Left lobe of liver (tissue), 2 donors: ENCODE measurements at places on chromosomes 1 and 21.

DNA sequence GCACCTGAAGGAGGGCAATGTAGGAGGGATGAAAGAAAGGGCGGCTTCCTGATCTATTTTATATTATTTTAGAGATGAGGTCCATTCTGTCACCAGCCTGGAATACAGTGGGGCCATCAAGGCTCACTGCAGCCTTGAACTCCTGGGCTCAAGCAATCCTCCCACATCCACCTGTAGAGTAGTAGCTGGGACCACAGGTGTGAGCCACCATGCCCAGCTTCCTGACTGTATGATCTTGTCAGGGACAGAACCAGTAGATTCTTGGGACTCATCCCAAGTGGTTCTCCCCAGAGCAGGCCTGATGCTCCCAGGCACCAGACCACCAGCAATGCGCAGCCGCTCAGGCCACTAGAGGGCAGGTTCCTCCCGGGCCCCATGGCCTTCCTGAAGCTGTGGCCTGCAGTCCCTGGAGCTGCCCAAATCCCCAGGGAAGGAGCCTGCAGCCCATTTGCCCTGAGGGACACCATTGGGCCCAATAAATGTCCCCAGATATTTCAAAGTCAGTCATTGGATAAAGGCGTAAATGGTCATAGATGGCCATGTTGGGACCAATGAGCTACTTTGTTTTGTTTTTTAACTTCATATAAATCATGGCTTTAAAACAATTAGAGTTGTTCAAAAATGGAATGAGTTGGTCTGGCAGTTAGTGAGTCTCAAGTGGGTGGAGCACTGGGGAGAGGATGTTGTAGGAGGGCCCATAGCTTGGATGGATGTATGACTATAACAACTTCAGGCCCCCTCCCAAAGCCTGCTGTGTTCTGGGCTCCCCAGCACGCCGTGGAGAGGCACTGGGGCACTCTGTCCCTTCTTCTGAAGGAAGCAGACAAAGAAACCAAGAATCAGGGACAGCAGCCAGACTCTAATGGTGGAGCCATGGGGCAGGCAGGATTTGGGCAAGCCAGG, 44.7 kb upstream of the GOLT1A start:
- no peak for DNase-seq

DNA sequence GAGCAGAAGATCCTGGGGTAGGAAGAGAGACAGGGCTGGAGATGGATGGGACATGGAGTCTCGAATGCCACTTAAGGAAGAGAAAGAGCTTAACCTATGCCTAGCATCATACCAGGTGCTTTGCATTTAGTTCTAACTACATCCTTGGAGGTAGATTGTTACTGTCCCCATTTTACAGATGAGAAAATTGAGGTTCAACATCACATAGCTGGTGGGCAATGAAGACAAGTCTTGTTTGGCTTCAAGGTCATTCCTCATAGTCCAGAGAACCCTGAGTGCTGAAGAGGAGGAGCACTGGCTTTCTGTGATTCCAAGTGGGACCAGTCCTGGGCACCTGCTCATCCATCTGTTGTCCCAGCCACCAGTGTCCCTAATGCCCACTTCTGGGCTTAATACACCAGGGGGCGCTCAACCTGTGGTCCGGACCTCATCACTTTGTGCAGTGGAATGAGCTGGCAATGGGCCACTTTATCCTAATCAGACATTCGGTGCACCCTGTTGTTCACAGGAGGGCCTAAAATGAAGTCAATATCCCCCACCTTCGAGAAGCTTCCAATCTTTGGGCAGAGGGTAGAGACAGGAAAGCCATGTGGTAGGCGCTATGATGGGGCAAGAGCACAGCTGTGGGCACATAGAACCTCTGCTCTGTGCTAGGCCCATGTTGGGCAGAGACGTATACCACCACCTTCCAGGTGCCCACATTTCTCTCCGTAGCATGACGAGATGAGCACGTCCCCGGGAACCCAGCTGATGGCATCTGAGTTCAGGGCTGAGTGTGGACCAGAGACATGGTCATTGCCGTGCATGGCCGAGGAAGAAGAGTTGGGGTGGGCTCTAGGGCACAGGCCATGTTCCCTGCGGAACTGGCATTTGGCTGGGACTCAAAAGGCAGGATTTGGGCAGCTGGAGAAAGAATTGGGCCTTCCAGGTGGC, 9.2 kb downstream of the RPS6KA1 start:
- DNase-seq = no peak

- no peak for DNase-seq
These were observed 141.7 kb downstream of the DENND1B start for GRCh38 chr1:197633447-197634078.

GRCh38 chr1:206479183-206480125, 9.2 kb downstream of the IKBKE start:
- DNase-seq = peak; percentile 60

GRCh38 chr1:81760477-81761097, 40.1 kb upstream of the ADGRL2 start:
- DNase-seq = no peak

GRCh38 chr1:225350872-225351271, 77.0 kb downstream of the LBR start:
- no peak for DNase-seq
